Natural killer cell treated with Interleukin-12 subunit alpha and Interleukin-12 subunit beta and Interleukin-15 and Interleukin-18, amount 100 ng/mL, for 72 hours (primary cell): ENCODE measurements at places on chromosomes 16 and 17.

GRCh38 chr16:79805621-79806020, 205.1 kb upstream of the MAF start:
- DNase-seq = no peak

DNA sequence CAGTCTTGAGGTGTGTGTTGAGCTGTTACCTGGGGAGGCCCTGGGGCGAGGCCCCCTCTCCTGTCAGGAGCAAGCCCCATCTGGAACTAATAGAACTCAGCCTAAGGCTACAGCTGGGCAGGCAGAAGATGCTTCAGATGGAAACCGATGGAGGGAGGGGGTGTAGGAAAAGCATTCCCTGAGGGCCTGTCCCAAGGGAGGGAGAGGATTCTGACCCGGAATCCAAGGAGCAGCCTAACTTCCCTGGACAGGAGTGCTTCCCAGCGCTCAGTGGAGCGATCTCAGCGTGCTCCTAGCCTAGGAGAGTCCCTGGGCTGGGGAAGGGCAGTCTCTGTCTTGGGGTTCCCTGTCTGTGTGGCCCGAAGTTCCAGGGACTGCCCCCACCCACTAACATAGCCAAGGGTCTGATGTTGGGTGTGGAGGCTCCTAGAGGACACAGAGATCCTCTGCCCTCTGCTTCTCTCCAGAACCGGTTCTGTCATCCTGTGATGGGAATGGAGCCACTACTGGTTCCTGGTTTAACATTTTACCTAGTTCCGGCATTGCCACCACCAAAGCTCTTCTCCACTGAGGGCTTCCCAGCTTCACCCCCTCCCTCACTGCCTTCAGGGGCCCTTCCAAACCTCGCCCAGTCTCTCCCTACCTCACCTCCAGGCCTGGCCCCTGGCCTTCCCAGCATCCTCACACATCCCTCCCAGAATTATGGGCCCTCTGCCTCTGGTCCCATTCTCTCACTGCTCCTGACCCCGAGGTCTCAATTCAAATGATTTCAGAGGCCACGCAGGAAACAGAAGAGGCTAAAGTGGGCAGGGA, 58.7 kb downstream of the RTN4RL1 start:
- DNase-seq = no peak

DNA sequence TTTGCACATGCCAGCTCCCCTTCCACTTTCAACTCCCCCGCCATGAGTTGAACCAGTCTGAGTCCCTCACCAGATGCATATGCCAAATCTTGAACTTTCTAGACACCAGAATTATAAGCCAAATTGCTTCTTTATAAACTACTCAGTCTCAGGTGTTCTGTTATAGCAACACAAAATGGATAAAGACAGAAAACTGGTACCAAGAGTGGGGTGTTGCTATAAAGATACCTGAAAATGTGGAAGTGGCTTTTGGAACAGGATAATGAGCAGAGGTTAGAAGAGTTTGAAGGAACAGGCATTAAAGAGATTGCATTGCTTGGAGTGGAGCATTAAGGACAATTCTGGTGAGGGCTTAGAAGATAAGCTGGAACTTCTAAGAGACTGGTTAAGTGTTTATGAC, 17.2 kb upstream of the CACNG5 start:
- DNase-seq = no peak

GRCh38 chr16:3042376-3042775, 4.0 kb upstream of the MMP25 start:
- no peak for DNase-seq

- DNase-seq = no peak
Measured at GRCh38 chr17:1150863-1151600, 28.7 kb downstream of the ABR start.

GRCh38 chr16:87027056-87027616, 290.1 kb downstream of the C16orf95 start:
- DNase-seq = no peak

- peak; percentile 41 for DNase-seq
Measured at GRCh38 chr17:80947200-80947940, 44.3 kb upstream of the CHMP6 start.

- peak; percentile 51 for DNase-seq
Measured at GRCh38 chr16:84459941-84460405, 44.5 kb downstream of the MEAK7 start.

DNA sequence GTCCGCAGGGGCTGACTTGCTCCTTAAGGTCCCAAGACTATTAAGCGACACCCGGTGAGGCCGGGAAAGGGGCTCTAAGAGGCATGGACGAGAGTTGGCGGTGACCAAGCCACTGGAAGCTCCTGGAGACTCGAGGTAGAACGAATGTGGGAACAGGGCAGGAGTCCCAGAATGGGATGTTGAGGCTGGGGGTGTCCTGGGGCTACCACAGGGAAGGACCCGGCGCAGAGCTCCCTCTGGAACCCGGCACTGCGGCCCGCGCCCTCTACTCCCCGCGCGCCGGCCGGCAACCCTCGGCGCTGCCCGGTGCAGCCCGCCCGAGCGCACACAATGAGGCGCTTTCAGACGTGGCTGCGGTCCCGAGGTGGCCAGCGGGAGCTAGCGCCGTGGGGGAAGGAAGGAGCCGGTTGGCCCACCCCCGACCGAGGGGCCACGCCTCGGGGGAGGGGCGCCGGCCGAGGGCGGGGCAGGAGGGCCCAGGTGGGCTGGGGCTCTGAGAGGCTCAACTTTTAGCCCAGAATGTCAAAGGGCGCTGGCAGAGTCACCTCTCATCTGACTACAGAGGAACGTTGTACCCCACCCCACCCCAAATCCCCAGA, at the start of gene CHST6:
Gene CHST6 (minus strand): TSS at position 366 of the 599 bp plus-strand sequence. CDS start 15,613 bp downstream, outside the sequence.
- no peak for DNase-seq

DNA sequence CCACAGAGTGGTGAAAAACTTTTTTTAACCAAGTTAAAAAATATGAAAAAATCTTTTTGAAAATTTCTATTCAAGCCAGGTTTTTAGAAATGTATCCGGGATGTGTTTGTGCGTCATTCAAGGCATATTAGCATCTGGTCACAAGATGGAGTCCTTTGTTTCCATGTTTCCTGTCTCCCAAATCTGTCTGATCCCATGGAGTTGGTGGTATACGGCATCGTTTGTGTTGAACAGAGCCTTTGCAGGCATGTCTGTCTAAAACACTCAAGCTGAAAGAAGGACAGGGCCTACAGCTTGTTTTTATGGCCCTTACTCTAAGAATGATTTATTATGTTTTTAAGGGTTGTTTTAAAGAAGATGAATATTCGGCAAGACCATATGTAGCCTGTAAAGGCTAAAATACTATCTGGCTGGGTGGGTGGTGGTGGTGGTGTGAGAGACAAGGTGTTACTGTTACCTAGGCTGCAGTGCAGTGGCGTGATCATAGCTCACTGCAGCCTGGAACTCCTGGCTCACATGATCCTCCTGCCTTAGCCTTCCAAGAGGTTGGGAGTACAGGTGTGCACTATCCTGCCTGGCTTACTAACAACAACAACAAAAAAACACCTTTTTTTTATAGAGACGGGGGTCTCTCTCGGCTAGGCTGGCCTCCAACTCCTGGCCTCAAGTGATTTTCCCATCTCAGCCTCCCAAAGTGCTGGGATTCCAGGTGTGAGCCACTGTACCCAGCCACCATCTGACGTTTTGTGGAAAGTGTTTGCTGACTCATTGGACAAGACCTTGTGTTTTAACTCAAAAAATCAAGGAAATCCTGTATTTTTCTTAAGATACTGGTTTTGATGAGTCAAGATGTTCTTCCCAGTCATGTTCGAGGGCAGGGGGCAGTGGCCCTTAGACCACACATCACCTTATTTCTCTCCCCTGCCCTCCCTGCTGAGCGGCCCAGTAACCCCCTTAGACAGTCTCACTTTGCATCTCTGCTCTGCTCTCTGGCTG, 52.2 kb downstream of the NDE1 start:
- no peak for DNase-seq

DNA sequence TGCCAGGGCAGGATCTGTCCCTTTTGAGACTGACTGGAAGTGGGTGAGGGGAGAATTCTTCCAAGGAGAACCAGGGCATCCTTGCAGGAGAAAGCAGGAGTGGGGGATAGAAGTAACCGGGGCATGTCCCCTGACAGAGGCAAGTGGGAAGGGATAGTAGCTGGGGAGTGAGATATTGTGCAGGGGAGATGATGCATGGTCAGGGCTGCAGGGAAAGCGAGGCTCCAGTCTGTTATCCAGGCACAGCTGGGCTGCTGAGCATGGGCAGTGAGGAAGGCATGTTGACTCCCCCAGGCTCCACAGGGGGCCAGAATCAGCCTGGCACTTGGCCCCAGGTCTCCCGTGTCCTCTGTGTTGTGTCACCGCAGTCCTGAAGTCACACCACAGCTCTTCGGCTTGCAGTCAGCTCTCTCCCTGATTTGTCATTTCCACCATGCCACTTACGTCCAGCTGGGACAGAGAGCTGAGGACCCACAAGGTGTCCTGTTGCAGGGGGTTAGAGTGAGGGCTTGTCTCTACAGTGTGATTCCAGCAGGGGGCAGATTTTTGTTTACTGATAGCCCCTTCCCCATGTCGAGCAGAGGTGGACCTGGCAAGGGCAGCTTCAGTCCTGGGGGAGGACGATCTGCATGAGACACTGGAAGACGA, 40.9 kb downstream of the B9D1 start:
- DNase-seq = peak; percentile 25

- no peak for DNase-seq
Measured at GRCh38 chr16:78993346-78993745, 607.2 kb downstream of the MAF start.

DNA sequence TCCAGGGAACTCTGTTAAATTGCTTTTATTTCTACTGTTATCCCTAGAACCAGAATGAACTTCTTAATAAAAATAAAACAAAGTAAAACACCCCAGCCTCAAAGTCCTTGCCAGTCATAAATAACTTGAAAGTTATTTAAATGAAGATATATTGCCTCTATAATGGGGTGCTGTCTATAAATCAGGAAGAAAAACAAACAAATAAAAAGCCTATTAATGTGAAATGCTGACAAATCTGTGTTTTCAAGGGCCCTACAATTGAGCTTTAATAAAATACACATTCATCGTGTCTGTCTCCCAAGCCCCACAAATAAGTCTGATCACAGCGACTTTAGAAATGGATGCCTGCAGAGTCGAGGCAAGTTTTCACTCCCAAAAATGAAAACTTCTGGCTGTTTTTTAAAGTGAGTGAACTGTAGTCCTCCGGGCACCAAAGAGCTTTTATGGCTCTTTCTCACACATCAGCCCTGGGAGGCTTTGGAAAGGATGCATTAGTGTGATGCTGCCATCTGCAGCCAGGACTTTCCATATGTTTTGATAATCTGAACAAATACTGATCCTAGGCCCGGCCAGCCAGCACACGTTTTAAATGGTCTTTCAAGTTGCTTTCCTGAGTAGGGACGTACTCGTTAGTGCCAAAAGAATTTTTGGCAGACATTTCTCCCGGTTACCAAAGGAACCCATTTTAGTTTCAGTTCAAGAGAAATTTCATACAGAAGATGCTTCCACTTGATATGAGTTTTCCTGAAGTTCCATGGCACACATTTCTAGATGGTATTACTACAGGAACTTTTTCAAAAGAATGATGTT, 16.3 kb downstream of the NACA2 start:
- DNase-seq = no peak

DNA sequence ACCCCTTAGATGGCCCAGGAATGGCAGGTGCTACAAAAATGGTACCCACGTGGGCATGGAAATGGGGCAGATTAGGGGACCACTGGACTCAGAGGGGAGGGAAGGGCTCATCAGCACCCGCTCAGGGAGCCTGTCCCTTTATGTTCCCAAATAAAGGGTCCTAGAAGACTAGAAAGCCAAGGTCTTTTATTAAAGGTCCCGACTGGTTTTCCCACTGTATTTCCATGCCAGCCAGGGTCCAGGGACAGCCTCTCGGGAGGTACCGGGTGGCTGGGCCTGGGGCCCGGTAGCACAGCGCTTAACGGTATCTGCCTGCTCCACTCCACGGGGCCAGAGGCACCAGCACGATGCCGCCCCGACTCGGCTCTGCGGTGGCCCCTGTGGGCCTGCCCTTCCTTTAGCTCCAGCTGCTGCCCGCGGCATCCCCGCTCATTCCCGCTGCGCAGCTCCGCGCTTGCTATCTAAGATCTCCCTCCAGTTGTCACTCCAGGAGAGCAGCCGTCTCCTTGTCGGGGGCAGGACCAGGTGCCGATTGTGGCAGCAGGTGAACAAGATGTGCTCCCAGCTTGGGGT, 1.4 kb downstream of the NT5C start:
- DNase-seq = no peak

GRCh38 chr16:55657616-55658015, 1.8 kb downstream of the SLC6A2 start:
- no peak for DNase-seq

- peak; percentile 51 for DNase-seq
Measured at GRCh38 chr17:73641826-73642600, 2.2 kb downstream of the SDK2 start.
